ENCODE measurements at places on chromosomes 1 and 21.

DNA sequence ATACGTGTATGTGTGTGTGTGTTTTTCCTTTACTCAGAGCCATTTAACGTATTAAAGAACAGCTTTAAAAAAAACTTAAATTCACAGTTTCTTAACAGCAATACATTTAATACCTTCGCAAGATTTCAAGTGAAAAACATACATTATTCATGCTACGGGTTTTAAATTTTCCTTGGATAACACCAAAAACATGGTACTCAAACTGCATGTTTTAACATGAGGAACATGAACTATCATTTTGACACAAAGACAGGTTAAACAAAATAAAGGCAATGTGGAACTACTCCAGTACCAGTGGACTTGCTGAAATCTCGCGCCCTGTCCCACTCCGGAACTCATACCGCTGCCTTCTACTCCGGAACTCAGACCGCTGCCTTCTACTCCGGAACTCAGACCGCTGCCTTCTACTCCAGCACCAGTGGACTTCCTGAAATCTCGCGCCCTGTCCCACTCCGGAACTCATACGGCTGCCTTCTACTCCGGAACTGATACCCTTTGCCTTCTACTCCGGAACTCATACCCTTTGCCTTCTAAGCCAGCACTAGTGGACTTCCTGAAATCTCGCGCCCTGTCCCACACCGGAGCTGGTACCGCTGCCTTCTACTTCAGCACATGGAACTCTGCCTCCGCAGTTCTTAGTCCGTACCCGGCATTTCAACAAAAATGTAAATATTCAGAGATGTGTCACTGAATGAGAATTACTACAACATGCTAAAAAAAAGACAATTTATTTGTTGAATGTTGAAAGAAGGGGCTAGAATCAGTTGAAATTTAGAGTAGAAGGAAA lies 148.6 kb downstream of the NCAM2 start:
- DNase-seq: no peak

- no peak for DNase-seq
These were observed 74.6 kb upstream of the TENT5C start for GRCh38 chr1:117531222-117531621.

DNA sequence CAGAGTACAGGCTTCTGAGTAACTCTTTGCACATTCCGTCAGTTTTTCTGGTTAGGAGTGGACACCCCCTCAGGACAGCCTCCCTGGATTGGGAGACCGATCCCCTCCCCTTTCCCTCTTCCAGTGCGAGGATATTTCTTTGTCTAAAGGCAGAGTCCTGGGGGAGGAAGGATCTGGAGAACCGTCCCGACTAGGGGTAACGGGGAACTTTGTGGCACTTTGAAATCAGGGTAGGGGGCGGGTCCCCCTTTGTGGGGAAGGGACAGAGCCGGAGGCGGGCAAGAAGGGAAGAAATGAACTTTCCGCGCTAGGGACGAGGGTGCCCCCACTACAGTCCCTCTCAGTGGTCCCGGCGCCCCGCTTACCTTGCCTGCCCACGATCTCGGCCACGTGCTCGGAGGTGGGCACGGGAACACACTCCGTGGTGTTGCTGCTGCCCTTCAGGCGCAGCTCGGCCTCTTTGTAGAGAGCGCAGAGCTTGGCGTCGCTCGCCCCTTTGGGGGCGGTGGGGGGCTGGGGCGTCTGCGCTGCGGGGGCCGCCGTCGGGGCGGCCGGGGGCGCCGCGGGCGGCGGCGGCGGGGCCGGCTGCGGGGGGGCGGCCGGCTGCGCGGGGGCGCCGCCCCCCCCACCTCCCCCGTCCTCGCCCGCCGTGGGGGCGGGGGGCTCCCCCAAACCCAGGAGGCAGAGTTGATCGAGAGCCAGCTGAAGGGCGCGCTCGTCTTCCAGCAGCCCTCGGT lies 917 bp downstream of the MEX3A start:
- no peak for DNase-seq

DNA sequence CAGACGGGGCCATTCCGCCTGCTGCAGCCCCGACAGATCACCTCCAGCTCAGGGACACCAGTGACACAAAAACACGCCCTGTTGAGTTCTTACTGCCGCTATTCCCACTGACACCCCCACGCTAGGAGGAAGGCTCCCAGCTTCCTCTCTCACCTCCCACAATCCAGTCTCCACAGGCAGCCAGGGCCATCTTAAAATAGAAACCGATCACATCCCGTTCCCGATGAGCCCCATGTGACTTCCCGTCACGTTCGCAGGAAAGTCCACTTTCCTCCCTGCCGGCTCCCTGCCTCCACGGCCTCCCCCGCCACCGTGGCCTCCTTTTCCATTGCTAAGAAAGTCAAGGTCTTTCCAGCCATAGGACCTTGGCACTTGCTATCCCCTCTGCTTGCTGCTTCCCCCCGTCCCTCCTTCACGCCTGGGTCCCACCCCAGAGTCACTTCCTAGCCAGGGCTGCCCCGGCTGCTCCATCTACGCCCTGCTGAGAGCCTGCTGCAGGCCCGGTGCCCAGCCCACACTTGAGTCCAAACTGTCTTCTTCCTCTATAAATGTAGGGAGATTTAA lies 24.0 kb upstream of the DDOST start:
- no peak for DNase-seq

DNA sequence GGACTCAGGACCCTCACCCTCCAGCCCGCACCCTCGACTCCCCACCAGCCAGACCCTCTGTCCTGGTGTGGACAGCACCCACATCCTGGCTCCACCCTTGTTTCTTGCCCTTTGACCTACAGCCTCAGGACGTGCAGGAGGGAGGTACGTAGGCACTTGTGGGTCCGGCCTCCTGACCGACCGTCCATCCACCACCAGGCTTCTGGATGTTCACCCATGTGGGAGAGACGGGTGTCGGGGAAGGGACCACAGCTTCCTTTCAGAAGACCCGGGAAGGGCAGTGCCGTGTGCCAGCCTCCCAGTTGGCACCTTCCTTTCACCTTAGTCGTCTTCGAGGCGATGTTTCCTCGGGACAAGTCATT lies 61.4 kb downstream of the PRKCZ start:
- DNase-seq: no peak

- no peak for DNase-seq
These were observed 40.6 kb downstream of the AHCTF1 start for GRCh38 chr1:246891105-246891504.

DNA sequence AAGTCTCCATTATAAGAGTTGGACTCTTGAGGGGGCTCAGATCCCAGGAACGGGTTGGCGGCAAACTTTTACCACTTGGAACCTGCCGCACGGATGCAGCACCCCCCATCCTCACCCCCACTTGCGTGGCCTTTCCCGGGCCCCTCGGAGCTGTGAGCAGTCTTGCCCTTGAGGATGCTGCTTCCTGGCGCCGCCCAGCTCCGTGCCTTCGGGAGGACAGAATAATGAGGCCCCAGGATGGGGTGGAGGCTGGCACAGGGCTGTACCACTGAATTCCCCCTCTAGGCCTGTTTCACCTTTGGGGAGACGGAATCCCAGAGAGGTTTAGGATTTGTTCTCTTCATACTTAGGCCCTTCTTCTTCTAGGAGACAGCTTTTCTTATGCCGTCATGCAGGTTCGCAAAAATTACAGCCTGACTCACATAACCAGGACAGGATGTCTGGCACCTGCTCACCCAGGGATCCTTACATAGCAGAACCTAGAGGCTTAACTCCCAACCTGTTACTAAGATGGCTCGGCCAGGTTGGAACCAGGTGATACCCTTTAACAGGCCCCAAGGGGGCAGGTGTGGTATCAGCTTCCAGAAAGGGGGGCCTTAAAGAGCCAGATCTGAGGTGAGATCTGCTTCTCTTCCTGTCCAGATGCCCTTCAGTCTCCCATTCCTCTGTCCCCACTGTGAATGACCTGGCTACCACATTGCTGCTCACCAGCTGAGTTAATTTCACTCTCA lies 1.5 kb downstream of the TRNP1 start:
- DNase-seq: no peak

GRCh38 chr1:162299018-162299417 lies 77.6 kb downstream of the SPATA46 start:
- no peak for DNase-seq

DNA sequence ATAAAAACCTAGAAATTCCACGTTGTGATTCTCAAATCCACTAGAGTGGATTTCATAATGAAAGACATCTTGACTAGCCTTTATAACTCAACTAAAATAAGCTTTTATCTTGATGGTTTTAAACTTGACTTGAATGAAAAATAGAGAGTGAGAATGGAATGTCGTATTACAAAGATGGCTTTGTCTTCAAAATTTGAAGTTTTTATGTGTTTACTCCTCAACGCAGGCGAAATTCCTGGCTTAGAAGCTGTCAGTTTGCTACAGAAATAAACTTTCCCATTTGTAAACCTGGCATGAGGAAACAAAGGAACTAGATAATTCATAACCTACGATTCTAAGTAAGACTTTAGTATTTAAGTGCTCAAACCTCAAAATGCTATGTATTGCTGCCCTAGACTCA lies 90.0 kb upstream of the KRTAP19-8 start:
- DNase-seq: no peak

DNA sequence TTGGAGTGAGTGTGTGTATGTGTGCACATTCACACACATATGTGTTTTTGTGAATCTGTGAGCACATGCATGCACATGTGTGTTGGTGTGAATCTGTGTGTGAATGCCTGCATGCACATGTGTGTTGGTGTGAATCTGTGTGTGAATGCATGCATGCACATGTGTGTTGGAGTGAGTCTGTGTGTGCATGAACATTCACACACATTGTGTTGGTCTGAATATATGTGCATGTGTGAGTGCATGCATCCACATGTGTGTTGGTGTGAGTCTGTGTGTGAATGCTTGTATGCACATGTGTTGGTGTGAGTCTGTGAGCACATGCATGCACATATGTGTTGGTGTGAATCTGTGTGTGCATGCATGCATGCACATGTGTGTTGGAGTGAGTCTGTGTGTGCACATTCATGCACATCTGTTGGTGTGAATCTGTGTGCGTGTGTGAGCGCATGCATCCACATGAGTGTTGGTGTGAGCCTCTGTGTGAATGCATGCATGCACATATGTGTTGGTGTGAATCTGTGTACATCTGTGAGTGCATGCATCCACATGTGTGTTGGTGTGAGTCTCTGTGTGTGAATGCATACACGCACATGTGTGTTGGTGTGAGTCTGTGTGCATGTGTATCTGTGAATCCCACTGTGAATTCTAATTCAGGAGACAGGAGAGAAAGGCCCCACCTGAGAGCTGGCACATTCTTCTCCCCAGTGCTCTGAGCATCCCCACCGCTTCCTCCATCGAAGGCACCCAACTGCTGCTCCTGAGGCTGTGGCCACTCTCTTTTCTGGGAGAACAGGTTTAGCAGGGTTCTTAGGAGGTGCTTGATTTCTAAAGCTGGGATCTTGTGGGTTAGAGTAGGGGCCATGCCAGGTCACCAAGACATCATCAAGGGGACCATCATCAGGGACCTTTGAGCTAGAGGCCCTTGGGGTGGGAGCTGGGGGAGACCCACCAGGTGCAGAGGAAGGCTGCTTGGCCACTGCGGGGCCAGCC lies 117.5 kb upstream of the ARHGEF16 start:
- no peak for DNase-seq

- DNase-seq: no peak
These were observed 386.3 kb downstream of the CAMTA1 start for GRCh38 chr1:7171574-7171973.

- no peak for DNase-seq
These were observed 2.1 kb downstream of the COL6A2 start for GRCh38 chr21:46100020-46100419.

DNA sequence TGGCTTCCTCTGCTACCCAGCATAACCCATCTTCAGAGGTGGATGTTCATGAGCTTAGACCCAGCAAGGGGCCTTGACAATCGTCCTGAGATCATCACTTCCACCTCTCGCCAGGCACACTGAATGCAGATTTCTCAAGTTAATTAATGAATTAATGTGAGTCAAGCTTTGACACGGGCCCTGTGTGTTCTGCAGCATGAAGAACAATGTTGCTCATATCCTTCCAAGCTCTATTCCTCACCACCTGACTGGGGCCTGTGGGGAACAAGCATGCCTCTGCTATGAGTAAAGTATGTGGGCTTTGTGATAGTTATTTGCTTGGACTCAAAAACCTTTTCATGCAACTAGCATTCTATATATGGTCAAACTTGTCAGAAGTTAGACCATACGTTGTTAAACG lies 122.0 kb downstream of the SEC16B start:
- DNase-seq: no peak

DNA sequence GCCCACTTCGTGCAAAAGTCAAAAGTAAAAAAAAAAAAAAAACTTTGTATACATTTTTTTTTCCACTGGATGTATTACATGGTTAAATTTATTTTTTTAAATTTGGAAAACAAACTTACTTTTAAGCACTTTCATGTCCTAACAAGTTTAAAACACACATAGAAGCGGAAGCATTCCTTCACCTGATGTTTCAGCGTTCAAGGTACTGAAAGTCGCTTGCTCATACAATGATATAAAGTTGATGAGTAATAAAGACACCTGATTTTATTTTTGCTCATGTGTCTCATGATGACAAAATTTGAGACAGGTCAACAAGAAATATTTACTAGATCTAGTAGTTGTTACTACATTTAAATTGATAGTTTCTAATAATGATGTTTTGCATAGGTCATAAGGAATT lies 35.5 kb downstream of the ADAMTS1 start:
- DNase-seq: no peak

GRCh38 chr21:33936301-33937038 lies 20.9 kb upstream of the ATP5PO start:
- DNase-seq: no peak

DNA sequence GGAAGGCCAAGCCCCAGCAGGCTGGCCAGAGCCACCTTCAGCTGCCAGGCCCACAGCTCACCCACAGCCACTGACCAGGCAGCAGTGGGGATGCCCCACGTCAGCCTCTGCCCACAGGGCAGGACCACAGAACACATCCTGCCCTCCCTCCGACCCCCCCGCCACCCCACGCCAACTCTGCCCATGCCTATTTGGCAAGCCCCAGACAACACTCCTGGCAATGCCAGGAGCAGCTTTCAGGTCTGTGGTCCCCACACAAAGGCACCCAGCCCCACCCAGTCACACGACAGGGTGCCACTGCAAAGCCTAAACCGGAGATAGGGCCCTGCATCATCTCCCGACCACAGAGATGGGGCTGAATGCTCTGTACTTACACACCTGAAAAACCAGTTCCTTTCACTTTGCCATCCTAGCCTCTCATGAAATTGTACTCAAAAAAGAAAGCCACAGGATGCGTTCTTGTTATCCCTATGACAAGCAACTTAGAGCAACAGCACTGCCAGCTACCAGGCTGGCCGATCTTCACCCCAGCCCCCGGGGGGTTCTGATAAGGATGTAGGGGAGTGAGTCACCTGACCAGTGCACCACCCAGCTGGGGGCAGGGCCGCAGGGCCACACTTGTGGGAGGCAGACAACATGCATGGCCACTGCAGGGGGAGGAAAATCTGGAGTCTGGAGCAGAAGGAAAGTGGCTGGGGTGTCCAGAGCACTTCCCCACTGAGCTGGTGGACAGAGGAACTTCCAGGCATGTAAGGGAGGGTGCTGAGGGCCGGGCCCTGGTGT lies 36.2 kb downstream of the UBE2G2 start:
- DNase-seq: peak; percentile 53

- DNase-seq: peak; percentile 34
These were observed 30.0 kb downstream of the ZMYM4 start for GRCh38 chr1:35298464-35298863.

- DNase-seq: no peak
These were observed 41.0 kb downstream of the SLAMF6 start for GRCh38 chr1:160481979-160482596.

GRCh38 chr1:41805771-41806471 lies 112.8 kb downstream of the HIVEP3 start:
- DNase-seq: peak; percentile 44
